Smooth muscle cell of bladder (primary cell): ENCODE measurements at places on chromosomes 2 and 18. TPM values are rescaled to one million over a fixed set of nuclear protein-coding genes. Genes with fewer than 3 reads are reported as not detected.

Gene FOXD4L1
- total RNA-seq = under 0.01 and 0.09 TPM in 2 replicates

Gene UBR3
- total RNA-seq = 30.7 and 32.9 TPM in 2 replicates

Gene PPP1CB
- total RNA-seq = 154 and 181 TPM in 2 replicates

Gene PJVK
- total RNA-seq = 1.8 and 2.1 TPM in 2 replicates

Gene MYOM1
- 1.3 and 2.5 TPM in 2 replicates for total RNA-seq

Gene PTMA
- total RNA-seq = 522 and 581 TPM in 2 replicates

Gene COL4A3
- total RNA-seq = under 0.01 and 0.18 TPM in 2 replicates

Gene PID1
- total RNA-seq = 28.3 and 36.1 TPM in 2 replicates

Gene RUFY4
- not detected in 2 replicates for total RNA-seq

Gene CLHC1
- total RNA-seq = 6.4 and 8.0 TPM in 2 replicates

Gene TMEM163
- total RNA-seq = not detected in 2 replicates

Gene C1GALT1C1L
- 0.57 and 0.74 TPM in 2 replicates for total RNA-seq

Gene COA5
- 39.7 and 41.9 TPM in 2 replicates for total RNA-seq

Gene NR4A2
- 0.09 and 1.00 TPM in 2 replicates for total RNA-seq

Gene DLX2
- total RNA-seq = not detected in 2 replicates

Gene RPL37A
- total RNA-seq = 4,723 and 4,862 TPM in 2 replicates

Gene HAAO
- total RNA-seq = 0.46 and 1.8 TPM in 2 replicates

Gene DTYMK
- 11.7 and 13.8 TPM in 2 replicates for total RNA-seq

Gene AGXT
- total RNA-seq = 0.14 TPM in 1 of 2 replicates, not detected in the other

Gene C2orf72
- under 0.01 and 0.83 TPM in 2 replicates for total RNA-seq

Gene HK2
- 86.0 and 91.0 TPM in 2 replicates for total RNA-seq

Gene NUP35
- total RNA-seq = 5.7 TPM in 2 replicates

Gene CCDC148
- 0.28 and 0.46 TPM in 2 replicates for total RNA-seq

Gene CD8B2
- total RNA-seq = not detected in 2 replicates

Gene ZCCHC2
- 3.0 and 8.2 TPM in 2 replicates for total RNA-seq

Gene UGT1A5
- not detected in 2 replicates for total RNA-seq

Gene EHD3
- total RNA-seq = 14.2 and 15.0 TPM in 2 replicates
